ENCODE measurements at places on chromosomes 12 and 14.

GRCh38 chr14:100243020-100243419 lies 4.1 kb downstream of the YY1 start:
- DNase-seq, result no peak

- DNase-seq, result no peak
Observed at GRCh38 chr12:39199351-39199750, 243.6 kb downstream of the KIF21A start.

DNA sequence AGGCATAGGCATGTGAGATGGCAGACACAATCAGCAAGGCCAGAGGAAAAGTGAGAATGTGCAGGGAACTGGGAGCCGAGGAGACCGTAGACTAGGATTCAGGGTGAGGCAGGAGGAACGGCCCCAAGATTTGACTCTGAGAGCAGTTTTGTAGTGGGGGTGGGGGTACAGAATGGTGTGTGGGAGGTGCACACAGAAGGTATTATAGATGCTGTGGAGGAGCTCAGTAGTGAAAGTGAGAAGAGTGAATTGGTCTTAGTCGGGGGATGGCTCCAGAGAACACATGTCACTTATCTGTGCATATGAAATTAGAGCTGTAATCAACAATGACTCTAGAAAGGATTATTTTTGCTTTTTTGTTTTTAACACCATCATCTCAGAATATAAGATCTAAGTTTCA lies 11.9 kb downstream of the ZNF664 start:
- DNase-seq, result no peak

DNA sequence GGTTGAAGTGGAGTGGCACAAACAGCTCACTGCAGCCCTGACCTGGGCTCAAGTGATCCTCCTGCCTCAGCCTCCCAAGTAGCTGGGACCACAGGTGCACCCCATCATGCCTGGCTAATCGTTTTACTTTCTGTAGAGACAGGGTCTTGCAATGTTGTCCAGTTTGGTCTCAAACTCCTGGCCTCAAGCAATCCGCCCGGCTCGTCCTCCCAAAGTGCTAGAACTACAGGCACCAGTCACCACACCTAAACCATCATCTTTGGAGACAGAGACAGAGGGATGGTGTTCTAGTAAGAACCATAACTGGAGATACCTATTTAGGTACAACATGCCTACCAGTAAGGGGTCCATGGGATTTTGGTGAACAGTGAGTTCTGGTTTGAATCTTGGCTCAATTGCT lies 2.5 kb upstream of the DDX23 start:
- DNase-seq, result no peak

DNA sequence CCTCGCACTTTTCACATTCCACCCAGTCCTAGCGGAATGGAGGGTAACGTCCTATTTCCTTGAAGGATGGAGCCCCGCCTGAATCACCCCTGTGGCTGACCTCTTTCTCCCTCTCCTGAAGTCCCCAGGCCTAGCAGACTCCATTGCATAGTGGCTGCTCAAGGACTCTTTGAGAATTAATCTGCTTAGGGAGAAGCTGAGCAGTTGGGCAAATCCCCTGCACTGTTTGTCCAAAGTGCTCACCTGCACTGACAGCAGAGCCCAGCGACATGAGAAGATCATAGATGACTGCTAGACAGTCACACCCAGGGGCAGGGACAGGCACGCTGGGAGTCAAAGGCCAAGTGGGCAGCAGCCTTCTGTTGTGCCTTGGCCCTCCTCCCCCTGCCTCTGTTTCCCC lies 37.7 kb upstream of the DICER1 start:
- DNase-seq, result no peak

DNA sequence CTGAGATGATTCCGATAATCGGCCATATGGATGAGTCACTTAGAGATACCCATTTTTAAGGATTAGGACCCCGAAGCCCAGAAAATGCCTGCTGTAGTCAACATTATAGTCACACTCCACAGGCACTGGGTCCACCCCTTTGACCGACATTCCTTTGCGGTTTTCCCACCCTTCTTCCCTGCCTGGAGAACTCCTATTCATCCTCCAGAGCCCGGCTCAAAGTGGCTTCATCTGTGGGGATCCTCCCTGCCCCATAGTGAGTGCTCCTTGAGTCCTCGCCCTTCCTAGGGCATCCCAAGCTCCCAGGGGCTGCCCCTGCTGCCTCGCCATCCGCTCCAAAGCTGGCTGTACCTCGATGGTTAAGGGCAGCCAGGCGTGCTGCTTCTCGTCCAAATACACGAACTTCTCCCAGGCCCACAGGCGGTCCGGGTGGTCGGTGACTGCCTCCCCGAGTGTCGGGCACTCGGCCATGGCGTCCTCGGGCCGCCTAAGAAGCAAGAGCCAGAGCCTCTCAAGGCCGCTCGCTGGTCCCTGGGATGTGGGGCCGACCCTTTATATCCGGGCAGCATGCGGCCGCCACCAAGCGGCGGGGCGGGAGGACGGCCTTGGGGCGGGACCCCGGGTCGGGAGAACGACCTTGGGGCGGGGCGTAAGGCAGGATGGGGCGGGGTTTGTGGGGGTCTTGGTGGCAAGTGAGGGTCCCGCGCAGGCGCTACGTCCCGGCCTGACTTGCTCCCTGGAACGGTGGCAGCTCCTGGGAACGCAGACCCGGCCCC lies at the start of gene TCL1A:
Gene TCL1A, minus strand, starts transcription at position 530 of the 776 bp plus-strand sequence. Its CDS starts 59 bp downstream, at position 471.
- DNase-seq, result no peak

- DNase-seq, result no peak
Observed at GRCh38 chr12:9363145-9363544, 154.9 kb upstream of the PZP start.

DNA sequence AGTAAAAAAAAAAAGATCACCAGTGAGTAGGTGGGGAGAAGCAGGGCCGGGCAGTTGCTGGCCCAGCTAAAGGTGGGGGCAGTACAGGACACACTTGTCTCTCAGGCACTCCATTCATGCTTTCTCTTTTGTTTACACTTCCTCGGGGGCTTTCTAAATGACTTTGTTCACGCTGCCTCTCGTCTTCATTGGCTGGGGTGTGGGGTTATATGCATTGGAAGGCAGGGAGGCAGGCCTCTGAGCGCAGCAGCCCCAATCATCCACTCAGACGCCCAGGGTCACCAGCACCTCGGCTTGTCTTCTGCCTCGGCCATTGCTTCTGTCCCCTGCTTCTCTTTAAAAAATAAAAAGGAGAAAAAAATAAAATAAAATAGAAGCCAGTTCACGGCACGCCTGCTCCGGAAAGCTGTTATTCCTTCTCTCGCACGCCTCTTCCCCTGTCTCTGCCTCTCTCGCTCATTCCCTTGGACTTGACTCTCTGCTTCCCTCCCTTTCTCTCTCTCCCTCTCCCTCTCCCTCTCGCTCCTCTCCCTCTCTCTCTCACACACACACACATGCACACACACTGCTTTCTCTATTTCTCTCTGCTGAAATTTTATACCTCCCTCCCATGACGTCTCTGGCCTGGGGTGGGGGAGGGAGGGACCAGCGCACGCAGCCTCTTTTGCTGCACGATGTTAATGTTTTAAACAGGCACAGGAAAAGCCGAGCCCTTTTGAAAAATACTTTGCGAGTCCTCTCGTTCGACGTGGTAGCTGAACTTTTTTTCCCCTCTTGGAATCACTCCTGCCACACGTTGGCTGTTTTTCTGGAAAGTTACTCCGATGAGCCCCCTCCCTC lies at the start of gene TGFB3:
Gene TGFB3, minus strand, starts transcription at position 570 of the 840 bp plus-strand sequence. CDS start 1,102 bp downstream, outside the sequence.
- DNase-seq, result peak; percentile 42

GRCh38 chr14:96357216-96357615 lies 5.9 kb downstream of the ATG2B start:
- DNase-seq, result no peak

GRCh38 chr14:88256997-88257950 lies 65.8 kb downstream of the KCNK10 start:
- no peak for DNase-seq

DNA sequence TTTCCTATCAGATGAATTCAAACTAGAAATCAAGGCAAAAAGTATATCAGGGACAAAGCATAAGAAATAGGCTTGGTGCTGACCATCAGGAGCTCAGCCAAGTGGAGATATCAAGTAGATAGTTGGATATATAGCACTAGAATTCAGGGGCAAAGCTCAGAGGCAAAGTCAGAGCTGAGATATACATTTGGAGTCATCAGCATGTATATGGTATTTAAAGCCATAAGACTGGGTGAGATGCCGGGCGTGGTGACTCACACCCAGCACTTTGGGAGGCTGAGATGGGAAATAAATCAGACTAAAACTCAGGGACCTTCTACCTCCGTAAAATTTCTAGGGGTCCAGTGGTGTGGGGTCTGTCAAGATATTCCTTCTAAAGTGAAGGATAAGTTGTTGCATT lies 38.9 kb upstream of the LIMA1 start:
- no peak for DNase-seq

- DNase-seq, result no peak
Observed at GRCh38 chr12:69642531-69642930, 31.8 kb upstream of the LRRC10 start.

DNA sequence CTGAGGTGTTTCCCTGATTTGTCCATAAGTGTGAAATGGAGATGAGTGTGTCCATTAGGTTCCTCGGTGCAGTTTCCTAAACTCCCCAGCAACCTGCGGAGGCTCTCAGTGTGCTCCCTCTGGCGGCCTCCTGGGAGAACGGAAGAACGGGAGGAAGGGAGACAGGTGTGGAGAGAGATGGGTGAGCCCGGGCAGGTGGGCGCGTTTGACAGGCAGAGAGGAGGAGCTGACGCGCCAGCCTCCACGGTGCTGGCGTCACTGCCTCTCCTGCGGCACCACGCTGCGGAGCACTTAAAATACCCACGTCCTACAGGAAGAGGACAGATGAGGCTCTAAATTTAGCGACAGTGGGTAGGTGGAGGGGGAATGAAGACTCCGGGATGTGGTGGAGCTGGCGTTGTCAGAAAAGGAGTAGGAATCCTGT lies 26.8 kb upstream of the PEX5 start:
- no peak for DNase-seq

- no peak for DNase-seq
Observed at GRCh38 chr12:13148485-13148847, 45.0 kb upstream of the GSG1 start.

- no peak for DNase-seq
Observed at GRCh38 chr14:77007183-77007974, 21.1 kb downstream of the IRF2BPL start.

- DNase-seq, result peak; percentile 95
Observed at GRCh38 chr12:58920102-58920960, at the start of gene LRIG3. TSS of gene LRIG3 (minus strand) at chr12:58920504. CDS start at chr12:58920235, 269 bp downstream.

DNA sequence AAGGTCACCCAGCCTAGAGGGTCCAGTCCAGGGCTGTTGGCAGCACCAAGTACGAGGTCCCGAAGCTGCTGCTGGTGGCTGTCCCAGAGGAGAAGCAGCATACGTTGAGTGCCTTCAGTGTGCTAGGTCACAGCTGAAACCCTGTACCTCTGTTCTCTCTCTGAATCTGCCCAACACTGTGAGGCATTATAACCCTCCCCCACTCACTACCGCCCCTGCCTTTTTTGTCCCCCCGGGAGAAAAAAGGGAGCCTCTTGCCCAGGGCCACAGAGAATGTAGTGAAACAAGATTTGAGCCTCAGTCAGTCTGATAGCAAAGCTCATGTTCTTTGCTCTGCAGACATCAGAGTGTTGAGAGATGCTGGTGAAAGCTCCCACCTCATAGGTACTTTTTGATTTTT lies 53.4 kb downstream of the PPP2R5C start:
- DNase-seq, result no peak

DNA sequence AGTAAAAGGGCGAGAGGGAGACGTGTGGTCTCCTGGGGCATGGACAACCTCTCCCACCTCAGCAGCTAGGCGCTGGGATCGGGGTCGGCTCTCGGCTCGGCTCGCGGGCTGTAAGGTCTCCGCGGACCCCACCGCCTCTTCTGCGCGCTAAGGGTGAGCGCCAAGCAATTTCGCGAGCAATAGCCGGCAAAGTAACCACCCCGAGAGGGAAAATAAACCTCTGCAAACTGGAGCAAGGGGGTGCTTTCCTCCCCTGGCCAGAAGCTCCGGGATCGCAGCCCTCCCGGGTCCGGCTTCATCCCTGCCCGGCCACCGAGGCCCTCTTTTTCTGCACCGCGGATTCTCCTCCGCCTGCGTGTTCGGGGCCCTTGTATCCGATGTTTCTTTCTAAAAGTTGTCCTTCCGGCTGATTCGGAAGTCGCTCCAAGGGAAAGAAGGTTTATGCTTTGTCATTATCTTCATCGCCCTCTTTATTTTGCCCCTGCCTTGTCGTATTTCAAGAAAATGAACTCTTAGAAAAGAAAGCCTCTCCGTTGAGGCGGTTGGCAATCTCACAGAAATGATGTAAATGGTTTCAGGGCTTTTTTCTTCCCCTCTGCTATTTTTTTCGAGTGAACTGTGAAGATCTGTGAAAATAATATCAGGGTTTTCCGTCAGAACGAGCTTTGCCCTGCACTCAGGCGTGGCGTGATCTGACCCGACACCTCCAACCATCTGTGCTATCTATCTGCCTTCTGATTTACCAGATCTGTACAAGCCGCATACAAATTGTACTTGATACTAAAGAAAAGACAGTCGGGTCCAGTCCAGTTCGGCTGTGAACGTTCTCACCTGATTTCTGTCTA lies 1.7 kb upstream of the SIX6 start:
- no peak for DNase-seq

GRCh38 chr14:105315941-105316576 lies 1.5 kb downstream of the PACS2 start:
- DNase-seq, result no peak

DNA sequence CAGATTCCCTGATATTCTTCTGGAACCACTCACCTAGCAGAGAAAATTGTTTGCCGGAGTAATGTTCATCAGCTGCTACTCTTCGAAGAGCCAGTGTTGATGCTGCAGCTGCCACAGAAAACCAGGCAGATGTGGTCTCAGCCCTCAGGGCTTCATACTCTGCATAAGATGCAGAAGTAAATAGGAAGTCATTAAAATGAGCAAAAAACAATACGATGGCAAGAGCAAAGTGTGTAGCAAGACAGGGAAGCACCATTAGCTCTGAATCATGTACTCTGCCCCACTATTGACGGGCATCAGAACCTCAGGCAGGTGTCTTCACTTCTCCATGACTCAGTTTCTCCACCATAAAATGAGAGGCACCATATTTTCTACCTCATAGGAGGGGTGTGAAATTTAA lies 991.6 kb upstream of the TMEM132C start:
- no peak for DNase-seq

DNA sequence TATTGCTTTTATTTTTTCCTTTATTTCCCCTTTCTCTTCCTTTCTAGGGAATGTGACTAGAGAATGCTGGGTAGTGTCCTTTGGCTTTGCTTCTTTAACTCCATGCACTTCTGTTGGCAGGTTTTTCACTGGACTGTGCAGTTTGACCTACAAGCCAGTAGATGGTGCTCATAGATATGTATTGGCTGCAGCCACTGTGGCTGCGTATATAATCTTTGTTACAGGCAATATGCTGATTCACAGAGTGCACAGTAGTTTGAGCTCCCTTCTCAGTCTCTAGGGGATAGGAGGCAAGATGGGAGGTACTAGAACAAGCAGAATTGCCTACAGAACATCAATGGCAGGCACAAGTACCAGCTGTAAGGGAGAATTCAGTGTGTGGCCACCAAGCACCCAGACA lies 503.5 kb downstream of the LRFN5 start:
- no peak for DNase-seq

GRCh38 chr14:105489542-105490266 lies 1.3 kb upstream of the TEDC1 start:
- no peak for DNase-seq

GRCh38 chr12:11703378-11703777 lies 53.9 kb downstream of the ETV6 start:
- DNase-seq, result no peak

- DNase-seq, result no peak
Observed at GRCh38 chr14:103545915-103546651, 16.4 kb downstream of the BAG5 start.

- DNase-seq, result no peak
Observed at GRCh38 chr12:105502426-105502930, 172.0 kb downstream of the C12orf75 start.

Data from ascending aorta (tissue), 2 donors.